ENCODE measurements at places on chromosomes 11 and 22. TPM values are rescaled to one million over a fixed set of nuclear protein-coding genes. Genes with fewer than 3 reads are reported as not detected.

The DGCR6 gene
- total RNA-seq = 2.4 TPM

The MGAT3 gene
- total RNA-seq = under 0.01 TPM

The CSRP3 gene
- total RNA-seq = not detected

The NAALAD2 gene
- 0.61 TPM for total RNA-seq

The APOL4 gene
- total RNA-seq = not detected

The DEFB131B gene
- not detected for total RNA-seq

The NRXN2 gene
- total RNA-seq = not detected

The SPA17 gene
- 8.5 TPM for total RNA-seq

The GTSE1 gene
- 7.5 TPM for total RNA-seq

The LMO1 gene
- not detected for total RNA-seq

The CSF2RB gene
- 19.1 TPM for total RNA-seq

The TKFC gene
- 13.0 TPM for total RNA-seq

The SYCE3 gene
- total RNA-seq = not detected

The CHRNA10 gene
- total RNA-seq = not detected

The FADD gene
- total RNA-seq = 65.6 TPM

The FOLR3 gene
- total RNA-seq = not detected

The MOGAT2 gene
- not detected for total RNA-seq

The C11orf16 gene
- total RNA-seq = not detected

The SFI1 gene
- total RNA-seq = 12.0 TPM

The RIMBP3B gene
- total RNA-seq = not detected

The ADAMTS8 gene
- total RNA-seq = not detected

The OR8D4 gene
- total RNA-seq = under 0.01 TPM

The SAA2 gene
- not detected for total RNA-seq

The PVALB gene
- not detected for total RNA-seq

The KIF18A gene
- total RNA-seq = 17.9 TPM

The PKP3 gene
- total RNA-seq = 0.32 TPM

The DRAP1 gene
- 114 TPM for total RNA-seq

The RAC2 gene
- total RNA-seq = 8.8 TPM

The OR56A4 gene
- not detected for total RNA-seq

The LYVE1 gene
- total RNA-seq = 0.32 TPM

The TREH gene
- total RNA-seq = under 0.01 TPM

The DEPDC7 gene
- total RNA-seq = 0.91 TPM

The GP1BB gene
- total RNA-seq = 1.6 TPM

The TSPAN32 gene
- not detected for total RNA-seq

The RBMXL2 gene
- not detected for total RNA-seq

The RIBC2 gene
- total RNA-seq = 1.4 TPM

The ARHGAP8 gene
- not detected for total RNA-seq

The EPS8L2 gene
- 2.9 TPM for total RNA-seq

The SERPING1 gene
- 0.46 TPM for total RNA-seq

The TNNI2 gene
- total RNA-seq = not detected

The SOX10 gene
- total RNA-seq = not detected

The KDM4E gene
- not detected for total RNA-seq

The HBE1 gene
- not detected for total RNA-seq

The GAL3ST3 gene
- total RNA-seq = not detected

The CAVIN3 gene
- 135 TPM for total RNA-seq

The C1QTNF4 gene
- total RNA-seq = 1.5 TPM

The SMTNL1 gene
- not detected for total RNA-seq

The TUBGCP6 gene
- 25.0 TPM for total RNA-seq

The HBB gene
- not detected for total RNA-seq

The B4GALNT4 gene
- 0.46 TPM for total RNA-seq

Data from epithelial cell of umbilical artery (primary cell).